ENCODE measurements at places on chromosomes 7 and 10.

GRCh38 chr10:91299999-91300575, 79.6 kb downstream of the PCGF5 start:
- no peak for DNase-seq
- no peaks in the 10 kb centered on the region for H3K36me3 ChIP-seq
- no peak overlapping the region for H3K4me3 ChIP-seq
- no peaks in the 10 kb centered on the region for H3K4me1 ChIP-seq

GRCh38 chr7:1758028-1758858, 88.2 kb downstream of the ELFN1 start:
- H3K4me3 ChIP-seq: no peak overlapping the region
- no peaks in the 10 kb centered on the region for H3K4me1 ChIP-seq
- DNase-seq: peak; percentile 56
- H3K27me3 ChIP-seq: no peaks in the 10 kb centered on the region
- H3K36me3 ChIP-seq: no peaks in the 10 kb centered on the region

DNA sequence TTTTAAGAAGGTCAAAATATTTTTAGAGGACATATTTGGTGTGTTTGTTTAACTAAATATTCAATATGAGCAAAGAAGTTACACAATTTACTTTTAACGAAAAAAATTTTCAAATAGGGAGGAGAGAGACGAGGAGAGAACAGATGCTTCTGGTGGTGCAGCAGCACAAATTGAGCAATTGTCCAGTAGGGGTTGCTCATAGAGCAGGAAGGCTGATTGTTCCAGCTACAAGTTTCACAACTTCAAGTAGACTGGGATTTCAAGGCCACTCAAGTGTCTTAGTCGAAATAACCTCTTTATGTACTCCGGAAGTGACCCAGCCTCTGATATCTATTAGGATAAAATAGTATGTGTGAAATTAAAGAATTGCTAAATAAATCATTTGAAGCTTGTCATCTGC, 197.9 kb downstream of the HDAC9 start:
- DNase-seq: no peak
- no peaks in the 10 kb centered on the region for H3K4me1 ChIP-seq
- H3K27me3 ChIP-seq: no peaks in the 10 kb centered on the region
- H3K27ac ChIP-seq: no peak overlapping the region

DNA sequence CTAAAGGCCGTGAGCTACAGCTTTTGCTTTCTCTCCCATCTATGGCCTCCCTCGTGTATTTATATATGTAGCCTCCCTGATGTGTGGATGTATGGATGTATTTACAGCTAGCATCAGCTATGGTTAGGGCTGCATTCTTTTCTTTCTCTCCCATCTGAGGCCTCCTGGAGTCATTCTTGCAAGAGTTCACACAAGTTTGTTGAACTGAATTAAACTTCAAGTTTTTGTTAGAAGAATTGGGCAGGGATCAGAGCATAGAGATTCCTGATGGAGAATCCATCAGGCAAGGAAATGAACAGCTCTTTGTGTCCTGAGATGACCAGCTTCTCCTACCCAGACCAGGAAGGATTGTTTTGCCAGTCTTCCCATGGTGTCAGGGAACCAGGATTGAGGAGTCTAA, 60.3 kb downstream of the AHCYL2 start:
- no peak overlapping the region for H3K27ac ChIP-seq
- H3K36me3 ChIP-seq: no peaks in the 10 kb centered on the region
- DNase-seq: no peak
- no peak overlapping the region for H3K4me3 ChIP-seq
- H3K4me1 ChIP-seq: no peaks in the 10 kb centered on the region
- H3K27me3 ChIP-seq: no peaks in the 10 kb centered on the region

DNA sequence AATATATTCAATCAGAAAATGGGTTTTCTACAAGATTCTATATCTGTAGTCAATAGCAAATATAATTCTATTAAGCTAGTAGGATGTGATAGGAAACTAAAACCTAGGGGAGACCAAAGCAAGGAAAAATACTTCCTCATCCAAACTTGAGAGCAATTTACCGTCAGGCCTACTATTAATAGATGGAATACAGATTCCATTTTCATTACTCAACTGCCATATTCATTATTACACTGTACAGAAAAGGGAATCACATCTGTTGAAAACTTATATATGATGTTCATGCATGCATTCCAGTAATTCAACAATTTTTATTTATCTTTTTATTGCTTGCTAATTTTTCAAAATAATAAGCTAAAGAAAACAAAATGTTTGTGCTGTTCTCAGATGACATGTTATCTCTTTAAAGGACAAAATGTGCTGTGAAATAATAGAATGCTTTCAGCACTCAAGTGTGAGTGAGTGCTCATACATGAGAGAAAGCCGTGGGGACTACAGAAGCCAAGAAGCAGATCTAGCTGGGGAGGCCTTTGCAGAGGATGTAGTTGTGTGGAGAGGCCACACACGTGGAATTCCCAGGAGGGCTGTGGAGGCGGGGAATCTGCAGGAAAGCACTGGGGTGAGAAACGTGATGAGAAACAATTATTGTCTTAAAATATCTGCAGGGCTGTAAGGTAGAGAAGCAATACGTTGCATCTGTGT, 110.0 kb downstream of the EGFR start:
- no peaks in the 10 kb centered on the region for H3K27me3 ChIP-seq
- DNase-seq: no peak

GRCh38 chr10:50312464-50313437, 61.4 kb upstream of the ASAH2 start:
- H3K4me3 ChIP-seq: no peak overlapping the region
- H3K36me3 ChIP-seq: peaks cover 3% of the 10 kb centered on the region
- no peaks in the 10 kb centered on the region for H3K27me3 ChIP-seq
- H3K27ac ChIP-seq: no peak overlapping the region
- no peak for DNase-seq

- no peaks in the 10 kb centered on the region for H3K4me1 ChIP-seq
- DNase-seq: peak; percentile 38
- H3K27me3 ChIP-seq: no peaks in the 10 kb centered on the region
- no peak overlapping the region for H3K4me3 ChIP-seq
- no peak overlapping the region for H3K27ac ChIP-seq
Measured at GRCh38 chr7:116165717-116166116, 44.6 kb upstream of the TES start.

- no peaks in the 10 kb centered on the region for H3K27me3 ChIP-seq
- peak overlapping the region; percentile 34 for H3K4me3 ChIP-seq
- no peaks in the 10 kb centered on the region for H3K36me3 ChIP-seq
- H3K27ac ChIP-seq: peak overlapping the region; percentile 59
- no peak for DNase-seq
- H3K4me1 ChIP-seq: peaks cover 2% of the 10 kb centered on the region
Measured at GRCh38 chr10:61937631-61938351, 36.3 kb downstream of the ARID5B start.

DNA sequence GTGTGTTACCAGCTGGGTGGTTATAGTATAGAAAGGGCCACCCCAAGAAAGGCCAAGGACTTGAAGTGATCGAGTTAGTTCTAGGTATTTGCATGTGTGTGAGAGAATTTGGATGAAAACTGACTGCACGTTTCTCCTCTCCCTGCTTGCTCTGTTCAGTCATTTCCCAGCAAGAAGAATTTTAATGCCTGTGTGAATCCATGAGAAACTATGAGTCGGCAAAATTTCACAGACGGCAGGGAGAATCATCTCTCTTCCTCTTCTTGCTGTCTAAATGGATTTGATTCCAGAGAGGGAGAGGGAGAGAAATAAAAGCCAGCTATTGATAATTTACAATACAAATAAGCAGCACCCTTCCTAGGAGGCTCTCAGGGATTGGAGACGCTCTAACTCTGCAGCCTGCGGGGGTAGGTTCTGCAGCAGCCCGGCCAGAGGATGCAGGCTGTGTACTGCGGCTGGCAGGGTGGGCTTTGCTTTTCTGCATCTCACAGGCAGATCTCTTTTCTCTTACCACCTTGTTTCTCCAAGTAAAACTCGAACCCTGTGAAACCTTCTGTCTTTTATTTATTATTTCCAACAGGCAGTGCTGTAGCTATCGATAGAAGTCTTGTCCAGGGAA, 183.6 kb downstream of the TCF7L2 start:
- no peaks in the 10 kb centered on the region for H3K36me3 ChIP-seq
- peaks cover 5% of the 10 kb centered on the region for H3K4me1 ChIP-seq
- no peak overlapping the region for H3K4me3 ChIP-seq
- DNase-seq: no peak
- H3K27me3 ChIP-seq: no peaks in the 10 kb centered on the region

GRCh38 chr10:101940916-101941315, 97.3 kb upstream of the KCNIP2 start:
- H3K36me3 ChIP-seq: no peaks in the 10 kb centered on the region
- peaks cover 10% of the 10 kb centered on the region for H3K4me1 ChIP-seq
- DNase-seq: no peak
- no peak overlapping the region for H3K4me3 ChIP-seq
- H3K27me3 ChIP-seq: no peaks in the 10 kb centered on the region
- no peak overlapping the region for H3K27ac ChIP-seq

DNA sequence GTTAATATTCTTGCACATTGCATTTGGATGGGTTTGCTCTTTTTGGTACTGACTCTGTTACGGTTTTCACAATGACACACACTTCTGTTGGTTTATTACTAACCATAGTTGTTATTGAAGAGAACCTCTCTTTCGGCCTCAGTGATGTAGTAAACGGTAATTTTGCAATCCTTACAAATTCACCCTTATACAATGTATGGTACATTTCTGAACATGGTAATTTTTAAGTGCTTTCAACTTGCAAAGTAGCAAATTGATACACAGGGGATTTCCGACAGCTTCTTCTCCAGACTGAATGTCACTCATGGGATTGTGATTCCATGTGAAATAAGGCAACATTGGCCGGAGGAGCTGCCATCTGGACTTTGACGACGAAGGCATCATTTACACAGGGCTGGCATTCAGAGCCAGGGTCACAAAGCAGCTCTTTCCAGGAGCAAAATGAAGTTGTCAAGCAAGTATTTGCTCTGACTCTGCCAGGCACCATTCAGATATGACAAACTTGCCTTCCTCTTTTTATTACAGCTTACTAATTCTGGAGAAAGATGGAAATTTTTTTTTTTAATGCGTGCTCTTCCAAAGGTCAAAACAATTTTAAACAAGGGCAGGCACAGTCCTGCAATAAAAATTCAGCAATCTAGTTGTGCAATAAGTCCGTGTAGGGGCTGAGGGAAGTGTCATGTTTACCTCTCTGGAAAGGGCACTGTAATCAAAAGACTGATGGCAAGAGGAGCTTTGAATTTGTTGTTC, 711.5 kb upstream of the C7orf33 start:
- DNase-seq: no peak
- peaks cover 3% of the 10 kb centered on the region for H3K27me3 ChIP-seq

DNA sequence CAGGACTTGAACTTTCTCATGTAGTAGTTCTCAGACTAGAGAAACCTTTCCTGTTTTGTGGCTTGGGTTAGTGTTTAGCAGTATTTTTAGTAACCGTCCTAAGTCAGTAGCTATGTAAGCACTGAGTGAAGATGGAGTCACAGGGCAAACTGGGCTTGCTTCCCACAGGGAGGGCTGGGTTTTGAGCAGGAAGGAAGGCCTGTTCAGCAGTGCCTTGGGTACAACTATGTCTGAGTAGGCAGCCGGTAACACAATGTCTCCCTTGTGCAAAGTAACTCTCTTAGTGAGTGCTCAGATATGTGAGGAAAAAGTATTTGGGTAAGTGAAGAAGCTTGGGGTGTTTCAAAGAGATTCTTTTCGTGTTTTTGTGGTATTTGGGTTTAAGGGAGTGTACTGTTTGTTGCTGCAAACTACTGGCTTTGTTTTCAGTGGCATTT, 96.4 kb downstream of the CCSER2 start:
- H3K36me3 ChIP-seq: no peaks in the 10 kb centered on the region
- DNase-seq: peak; percentile 93
- H3K27me3 ChIP-seq: no peaks in the 10 kb centered on the region
- H3K4me1 ChIP-seq: peaks cover 3% of the 10 kb centered on the region
- peak overlapping the region; percentile 33 for H3K27ac ChIP-seq

DNA sequence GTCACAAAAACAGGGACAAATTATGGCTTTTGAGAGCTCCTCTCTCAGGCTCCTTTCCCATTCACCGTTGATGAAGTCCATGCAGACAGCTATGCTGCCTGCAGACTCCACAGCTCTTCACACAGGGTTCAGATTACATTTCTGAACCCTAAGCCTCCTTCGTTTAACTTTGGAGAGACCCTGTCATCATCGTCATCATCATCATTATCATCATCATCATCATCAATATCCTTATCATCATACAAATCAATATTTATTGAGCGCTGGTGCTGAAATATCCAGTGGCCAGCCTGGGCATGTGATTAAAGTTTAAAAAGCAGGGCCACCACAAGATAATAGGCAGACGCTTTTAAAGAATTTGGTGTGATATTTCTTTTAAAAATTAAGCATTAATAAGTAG, 66.6 kb downstream of the FRMPD2 start:
- H3K27ac ChIP-seq: no peak overlapping the region
- H3K4me3 ChIP-seq: no peak overlapping the region
- no peaks in the 10 kb centered on the region for H3K27me3 ChIP-seq
- no peaks in the 10 kb centered on the region for H3K4me1 ChIP-seq
- H3K36me3 ChIP-seq: no peaks in the 10 kb centered on the region
- no peak for DNase-seq

DNA sequence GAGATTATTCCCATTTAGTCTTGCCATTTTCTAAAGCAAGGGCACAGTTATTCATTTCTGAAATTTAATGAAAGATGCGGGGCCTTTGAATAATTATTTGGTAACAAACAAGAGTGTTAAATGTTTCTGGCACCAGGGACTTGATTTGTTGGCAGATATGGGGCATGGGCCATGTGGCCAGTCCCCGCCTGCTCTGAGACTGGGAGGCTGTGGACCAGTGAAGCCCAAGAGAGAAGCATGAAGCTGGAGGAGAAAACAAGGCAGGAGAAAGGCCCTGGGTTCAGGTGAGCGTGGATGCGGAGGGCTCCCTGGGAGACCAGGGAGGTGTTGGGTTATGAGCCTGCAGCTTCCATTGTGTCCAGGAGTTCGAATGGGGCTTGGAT, 378.5 kb downstream of the TCERG1L start:
- H3K27ac ChIP-seq: no peak overlapping the region
- no peak for DNase-seq
- H3K36me3 ChIP-seq: no peaks in the 10 kb centered on the region
- H3K4me1 ChIP-seq: no peaks in the 10 kb centered on the region
- no peaks in the 10 kb centered on the region for H3K27me3 ChIP-seq
- no peak overlapping the region for H3K4me3 ChIP-seq

DNA sequence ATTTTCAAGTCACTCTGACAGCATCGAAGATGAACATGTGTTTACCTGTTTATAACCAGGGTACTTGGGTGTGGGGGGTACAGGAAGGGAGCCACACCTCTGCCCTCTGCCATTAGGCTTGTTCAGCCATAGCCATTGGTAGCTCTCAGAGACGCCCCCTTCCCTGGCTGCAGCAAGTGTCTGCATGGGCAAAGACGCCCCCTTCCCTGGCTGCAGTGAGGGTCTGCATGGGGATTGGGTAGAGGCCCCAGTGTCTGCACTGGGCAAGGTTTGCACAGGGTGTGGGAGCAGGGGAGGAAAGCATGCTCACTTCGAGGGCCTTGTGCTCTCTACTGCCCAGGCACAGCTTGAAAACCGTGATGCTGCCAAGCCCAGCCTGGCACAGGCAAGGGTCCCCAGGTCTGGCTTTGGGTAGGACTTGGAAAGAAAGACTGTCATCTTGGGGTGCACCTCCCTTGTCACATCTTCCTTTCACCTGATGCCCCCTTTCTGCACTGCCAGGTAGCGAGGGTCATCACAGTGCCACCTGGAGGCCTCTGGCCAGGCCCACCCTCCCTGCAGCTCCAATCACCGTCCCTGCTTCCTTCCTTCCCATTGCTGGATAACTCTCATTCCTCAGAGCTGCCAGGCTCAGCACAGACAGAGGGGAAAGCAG, 3.7 kb downstream of the TMEM225B start:
- no peaks in the 10 kb centered on the region for H3K4me1 ChIP-seq
- no peaks in the 10 kb centered on the region for H3K36me3 ChIP-seq
- H3K4me3 ChIP-seq: no peak overlapping the region
- H3K27ac ChIP-seq: no peak overlapping the region

Measured in aorta (tissue), 5 donors.